ENCODE measurements at places on chromosomes 5 and 9. TPM values are rescaled to one million over a fixed set of nuclear protein-coding genes. Genes with fewer than 3 reads are reported as not detected.

FOXI1 gene
- not detected for total RNA-seq

ECPAS gene
- total RNA-seq: 110 TPM

CDH9 gene
- 0.18 TPM for total RNA-seq

STPG3 gene
- total RNA-seq: not detected

HTR4 gene
- total RNA-seq: not detected

SH2D3C gene
- total RNA-seq: under 0.01 TPM

STX17 gene
- 14.5 TPM for total RNA-seq

MARCHF11 gene
- total RNA-seq: not detected

FOCAD gene
- 77.1 TPM for total RNA-seq

SMIM33 gene
- total RNA-seq: not detected
